ENCODE measurements at places on chromosomes 6 and 20. TPM values are rescaled to one million over a fixed set of nuclear protein-coding genes. Genes with fewer than 3 reads are reported as not detected.

Gene MAS1
- total RNA-seq, result under 0.01 TPM

- DNase-seq, result no peak
Observed at GRCh38 chr20:47713878-47714450, 71.3 kb downstream of the SULF2 start.

DNA sequence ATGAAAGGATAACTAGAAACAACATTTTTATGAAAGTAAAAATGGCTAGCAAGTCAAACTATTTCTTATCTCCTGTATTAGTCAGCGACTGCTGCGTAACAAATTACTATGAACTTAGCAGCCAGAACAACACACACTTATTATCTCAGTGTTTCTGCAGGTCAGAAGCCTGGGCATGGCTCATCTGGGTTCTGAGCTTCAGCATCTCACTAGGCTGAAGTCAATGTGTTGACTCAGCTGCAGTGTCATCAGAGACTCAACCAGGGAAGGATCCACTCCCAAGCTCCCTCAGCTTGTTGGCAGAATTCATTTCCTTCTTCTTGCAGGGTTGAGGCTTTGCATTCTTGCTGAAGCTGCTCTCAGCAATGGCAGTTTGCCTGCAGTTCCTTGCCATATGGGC lies 33.2 kb upstream of the IGF2R start:
- DNase-seq, result no peak

Gene TTBK1
- total RNA-seq, result under 0.01 TPM

DNA sequence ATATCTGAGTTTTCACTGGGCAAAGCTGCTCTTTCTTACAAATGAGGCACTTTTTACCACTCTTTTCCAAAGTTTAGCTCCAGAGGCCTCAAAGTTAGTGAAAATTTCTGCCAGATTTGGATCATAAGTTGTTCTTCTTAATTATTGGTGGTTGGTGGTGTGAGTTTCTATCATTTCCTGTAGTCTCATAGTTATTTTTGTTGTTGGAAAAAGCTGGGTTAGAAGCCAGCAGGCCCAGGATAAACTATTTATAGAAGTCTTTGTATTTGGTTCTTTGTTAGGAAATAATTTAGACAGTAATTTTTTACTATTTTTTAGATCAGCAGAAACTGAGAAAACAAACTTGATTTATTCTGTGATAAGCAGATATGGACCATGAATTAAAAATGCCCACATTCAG lies 10.6 kb downstream of the PFDN4 start:
- DNase-seq, result no peak

DNA sequence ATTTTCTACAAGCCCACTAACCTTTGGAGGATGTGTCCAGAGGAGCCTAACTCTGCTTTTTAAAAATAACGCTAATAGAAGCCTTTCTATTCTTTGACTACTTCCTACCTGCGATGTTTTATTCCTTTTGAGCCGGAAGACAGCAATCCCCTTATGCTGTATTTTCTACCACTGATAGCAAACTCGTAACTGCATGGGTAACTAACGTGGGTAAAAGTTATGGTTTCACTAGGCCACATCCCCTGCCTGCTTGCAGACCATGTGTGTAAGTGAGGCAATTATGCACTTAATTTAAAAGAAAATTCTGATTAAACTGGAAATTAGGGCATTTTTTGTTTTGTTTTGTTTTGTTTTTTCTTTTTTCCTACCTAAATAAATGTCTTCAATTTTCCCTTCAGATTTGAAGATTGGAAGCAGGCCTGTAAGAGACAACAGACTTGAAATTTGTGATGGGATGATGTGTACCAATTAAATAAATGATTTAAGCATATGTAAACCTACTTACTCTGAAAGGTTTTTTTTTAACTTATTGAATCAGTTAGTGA lies 931 bp downstream of the UFL1 start:
- no peak for DNase-seq

Gene DDRGK1
- 30.2 TPM for total RNA-seq

DNA sequence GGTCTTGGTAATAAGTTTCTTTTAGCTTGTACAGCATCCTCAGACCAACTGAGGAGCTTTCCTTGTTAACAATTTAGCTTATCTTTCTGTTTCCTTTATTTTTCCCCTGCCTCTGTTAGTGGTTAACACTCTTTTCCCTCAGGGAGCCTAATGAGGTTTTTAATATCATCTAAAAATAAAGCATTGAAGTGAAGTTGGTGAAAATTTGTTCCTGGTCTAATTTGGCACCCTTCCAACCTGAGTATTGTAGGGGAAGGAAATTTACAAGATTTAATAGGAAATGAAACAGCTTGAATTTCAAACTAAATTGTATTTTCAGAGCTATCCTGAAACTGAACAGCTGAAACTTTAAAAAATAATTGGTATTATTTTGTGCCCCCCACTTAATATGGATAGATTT lies 28.1 kb upstream of the VAPB start:
- DNase-seq, result no peak

DNA sequence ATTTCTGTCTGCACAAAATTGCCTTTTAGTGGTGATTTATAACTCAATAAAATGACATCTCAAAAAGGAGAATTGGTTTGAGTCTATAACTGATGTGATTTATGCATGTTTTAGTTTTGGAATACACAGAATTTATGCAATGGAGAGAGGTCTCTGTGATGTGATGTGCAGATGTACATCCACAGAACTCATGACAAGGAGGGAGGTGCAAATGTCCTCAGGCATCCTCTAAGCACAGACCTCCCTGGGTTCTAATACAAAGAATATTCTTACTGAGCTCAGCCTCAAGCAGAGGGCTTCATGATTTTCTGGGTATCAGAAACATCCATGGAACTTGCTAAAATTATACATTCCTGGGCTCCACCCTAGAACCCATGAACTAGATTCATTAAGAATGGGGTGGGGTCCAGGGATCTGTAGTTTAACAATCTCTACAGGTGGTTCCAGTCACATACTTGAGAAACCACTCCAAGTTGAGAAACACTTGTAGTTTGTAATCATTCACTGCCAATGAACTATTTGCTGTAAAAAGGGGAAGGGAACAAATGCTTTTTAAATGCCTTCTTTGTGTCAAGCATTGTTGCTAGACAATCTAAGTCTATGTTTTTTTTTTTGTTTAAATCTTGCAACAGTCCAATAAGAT lies 60.2 kb upstream of the NEDD9 start:
- DNase-seq, result no peak

Gene SPATS1
- not detected for total RNA-seq

Gene KHDC1L
- not detected for total RNA-seq

Gene SLC17A2
- total RNA-seq, result not detected

DNA sequence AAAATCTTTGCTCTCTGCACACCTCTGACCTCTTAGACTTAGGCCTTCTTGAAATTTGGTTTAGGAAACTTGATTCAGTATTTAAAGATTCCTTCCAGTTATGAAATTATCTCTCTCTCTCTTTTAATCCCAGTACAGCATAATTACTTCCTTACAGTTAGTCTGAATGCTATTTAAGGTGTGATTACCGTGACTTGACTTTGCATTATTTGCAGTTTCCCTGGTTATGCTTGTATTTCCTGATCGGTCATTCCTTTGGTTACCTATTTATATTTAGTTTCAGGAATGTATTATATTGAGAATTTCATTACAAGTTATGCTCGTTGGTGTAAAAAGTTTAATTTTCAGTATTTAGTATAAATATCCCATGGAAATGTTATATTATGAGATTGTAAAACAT lies 16.3 kb downstream of the TMEM170B start:
- no peak for DNase-seq

DNA sequence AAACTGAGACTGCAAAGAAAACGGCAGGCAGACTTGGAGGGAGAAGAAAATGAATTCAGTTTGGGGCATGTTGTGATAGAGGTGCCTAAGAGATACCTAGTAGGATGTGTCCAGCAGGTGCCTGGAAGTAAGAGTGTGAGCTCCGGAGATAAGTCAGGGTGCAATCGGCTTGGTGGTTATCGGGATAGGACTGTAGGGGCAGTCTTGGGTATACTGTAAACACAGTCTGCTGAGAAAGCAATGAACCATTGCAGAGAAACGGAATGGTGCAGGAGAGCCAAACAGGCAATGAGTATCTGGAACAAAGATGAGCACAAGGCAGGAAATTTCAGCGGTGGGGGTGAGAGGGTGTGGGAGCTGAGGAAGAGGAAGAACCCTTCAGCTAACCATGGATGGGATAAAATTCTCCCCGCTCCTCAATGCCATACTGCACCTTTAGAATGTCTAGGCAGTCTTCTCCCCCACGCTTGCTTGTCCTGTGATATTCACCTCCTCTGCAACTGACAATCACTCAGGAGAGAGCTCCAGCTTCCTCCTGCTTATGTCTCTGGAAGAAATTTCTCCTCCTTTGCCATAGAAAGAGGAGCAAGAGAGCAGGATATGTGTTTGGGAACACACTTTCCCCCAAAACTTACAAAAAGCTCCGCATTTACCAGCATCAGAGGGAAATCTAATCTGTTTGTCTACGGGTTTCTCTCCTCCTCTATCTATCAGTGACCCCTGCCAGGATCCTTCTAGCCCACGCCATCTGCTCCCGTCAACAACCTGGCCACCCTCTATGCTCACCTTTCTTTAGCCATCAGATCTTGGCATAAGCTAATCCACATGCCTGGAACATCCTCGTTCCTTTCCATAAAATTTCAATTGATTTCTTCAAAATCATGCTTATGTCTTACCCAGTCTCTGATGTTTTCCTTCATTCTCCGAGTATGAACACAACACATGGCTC lies 381.7 kb upstream of the JARID2 start:
- DNase-seq, result no peak

GRCh38 chr6:6680526-6680925 lies 92.0 kb downstream of the LY86 start:
- no peak for DNase-seq

Gene PHF10
- 13.5 TPM for total RNA-seq

- DNase-seq, result no peak
Observed at GRCh38 chr20:58790454-58790853, 60.2 kb downstream of the GNAS-AS1 start.

DNA sequence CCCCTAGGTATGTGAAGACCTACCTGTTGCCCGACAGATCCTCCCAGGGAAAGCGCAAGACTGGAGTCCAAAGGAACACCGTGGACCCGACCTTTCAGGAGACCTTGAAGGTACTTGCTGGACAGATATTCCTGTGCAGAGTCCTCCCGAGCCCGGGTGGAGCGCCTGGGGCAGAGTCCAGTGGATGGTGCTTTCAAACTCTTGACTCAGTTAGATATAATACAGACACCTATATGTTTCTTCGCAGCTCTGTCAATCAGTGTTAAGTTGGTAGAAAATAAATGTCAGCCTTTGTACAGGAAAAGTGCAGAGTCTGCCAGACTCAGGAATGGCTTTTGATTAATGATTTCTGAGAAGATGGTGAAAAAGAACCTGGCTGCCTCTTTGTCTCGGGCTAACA lies 67.2 kb downstream of the EZR start:
- DNase-seq, result no peak

DNA sequence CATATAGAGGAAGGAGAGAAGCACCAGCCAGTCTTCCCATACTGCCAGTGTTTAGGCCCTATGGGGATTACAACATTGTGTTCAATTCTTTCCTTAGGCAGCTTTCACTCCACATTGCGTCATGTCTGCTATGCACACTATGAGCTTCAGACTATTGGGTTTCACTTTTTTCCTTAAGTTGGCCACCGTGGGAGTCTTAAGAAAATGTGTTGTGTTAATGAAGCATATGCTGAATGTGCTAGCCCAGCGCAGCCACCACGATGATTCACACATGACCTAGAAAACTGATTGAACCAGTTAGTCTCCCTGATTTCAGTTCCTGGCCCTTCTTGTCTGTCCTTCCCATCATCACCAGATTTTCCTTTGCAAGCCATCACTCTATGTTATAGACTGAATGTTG lies 21.5 kb downstream of the TUBB2B start:
- no peak for DNase-seq

GRCh38 chr6:162798546-162799266 lies 70.9 kb downstream of the PACRG start:
- no peak for DNase-seq

DNA sequence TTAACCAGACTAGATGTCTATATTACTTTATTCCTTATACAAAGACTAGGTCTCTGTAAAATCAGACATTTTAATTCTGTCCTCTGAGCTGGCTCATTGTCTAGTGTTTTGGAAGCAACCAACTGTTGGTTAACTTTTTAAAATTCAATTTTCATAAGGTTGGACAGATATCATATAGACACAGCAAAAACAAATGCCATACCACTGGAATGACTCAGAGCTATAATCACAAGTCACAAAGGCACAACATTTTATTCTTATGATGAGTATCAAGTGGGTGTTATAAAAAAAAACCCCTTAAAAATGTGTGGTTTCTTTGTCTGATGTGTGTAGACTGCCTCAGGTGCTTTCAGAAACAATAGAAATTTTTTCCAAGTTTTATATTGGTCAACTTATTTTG lies 296.2 kb upstream of the MARCKS start:
- DNase-seq, result no peak

Gene COL11A2
- total RNA-seq, result 0.27 TPM

Gene ADGRF4
- total RNA-seq, result under 0.01 TPM

DNA sequence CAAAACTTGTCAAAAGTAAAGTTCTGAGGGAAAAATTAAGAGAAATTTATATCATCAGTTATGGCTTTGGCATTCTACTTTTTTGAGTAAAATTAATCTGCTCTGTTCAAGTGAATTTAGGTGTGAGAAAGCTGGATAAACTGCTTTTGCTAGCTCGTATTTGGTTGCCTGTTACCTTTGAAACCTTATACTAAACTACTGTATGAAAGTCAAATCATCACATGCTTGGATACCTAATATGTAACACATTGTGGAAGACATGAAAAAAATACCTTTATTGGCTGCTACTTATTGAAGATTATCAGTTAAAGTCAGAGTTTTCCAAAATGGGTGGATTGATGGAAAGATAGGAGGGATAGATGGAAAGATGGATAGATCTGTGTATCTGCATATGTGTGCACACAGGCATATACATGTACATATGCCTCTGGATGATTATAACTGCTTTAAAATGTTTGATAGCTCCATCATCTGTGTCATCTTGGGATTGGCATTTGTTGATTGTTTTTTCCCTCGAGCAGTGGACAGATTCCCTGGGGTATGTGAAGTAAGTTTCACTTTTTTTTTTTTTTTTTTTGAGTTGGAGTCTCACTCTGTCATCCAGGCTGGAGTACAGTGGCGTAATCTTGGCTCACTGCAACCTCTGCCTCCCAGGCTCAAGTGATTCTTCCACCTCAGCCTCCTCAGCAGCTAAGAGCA lies 24.3 kb downstream of the SCAF8 start:
- DNase-seq, result no peak

- no peak for DNase-seq
Observed at GRCh38 chr6:145036848-145037567, 698.3 kb downstream of the EPM2A start.

DNA sequence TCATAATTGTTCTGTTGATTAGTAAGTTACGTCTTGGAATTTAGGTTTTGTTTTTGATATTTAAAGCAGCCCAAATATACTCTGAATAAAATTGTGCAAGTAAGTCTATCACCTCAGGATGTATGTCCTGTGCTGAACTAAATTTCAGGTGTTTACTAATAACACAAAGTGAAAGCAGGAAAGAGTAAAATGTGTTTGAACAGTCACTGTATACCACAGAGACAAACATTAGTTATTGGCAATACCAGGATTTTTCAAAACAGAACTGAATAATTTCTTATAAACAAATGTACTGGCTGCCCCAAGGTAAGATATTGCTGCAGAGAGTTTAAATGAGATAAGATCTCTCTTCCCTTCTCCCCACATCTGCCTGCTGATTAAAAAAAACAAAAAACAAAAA lies 404.7 kb upstream of the RUNX2 start:
- no peak for DNase-seq

All from hematopoietic multipotent progenitor cell (in vitro differentiated cells).